HT1080 (cell line): ENCODE measurements at places on chromosomes 12 and 14. TPM values are rescaled to one million over a fixed set of nuclear protein-coding genes. Genes with fewer than 3 reads are reported as not detected.

GRCh38 chr12:30019366-30020140, 235.8 kb upstream of the TMTC1 start:
- no peak for DNase-seq

GRCh38 chr12:63151623-63152320, 771 bp upstream of the AVPR1A start:
- DNase-seq = peak; percentile 42

GRCh38 chr12:121217761-121218160, 7.8 kb downstream of the P2RX4 start:
- DNase-seq = no peak

DNA sequence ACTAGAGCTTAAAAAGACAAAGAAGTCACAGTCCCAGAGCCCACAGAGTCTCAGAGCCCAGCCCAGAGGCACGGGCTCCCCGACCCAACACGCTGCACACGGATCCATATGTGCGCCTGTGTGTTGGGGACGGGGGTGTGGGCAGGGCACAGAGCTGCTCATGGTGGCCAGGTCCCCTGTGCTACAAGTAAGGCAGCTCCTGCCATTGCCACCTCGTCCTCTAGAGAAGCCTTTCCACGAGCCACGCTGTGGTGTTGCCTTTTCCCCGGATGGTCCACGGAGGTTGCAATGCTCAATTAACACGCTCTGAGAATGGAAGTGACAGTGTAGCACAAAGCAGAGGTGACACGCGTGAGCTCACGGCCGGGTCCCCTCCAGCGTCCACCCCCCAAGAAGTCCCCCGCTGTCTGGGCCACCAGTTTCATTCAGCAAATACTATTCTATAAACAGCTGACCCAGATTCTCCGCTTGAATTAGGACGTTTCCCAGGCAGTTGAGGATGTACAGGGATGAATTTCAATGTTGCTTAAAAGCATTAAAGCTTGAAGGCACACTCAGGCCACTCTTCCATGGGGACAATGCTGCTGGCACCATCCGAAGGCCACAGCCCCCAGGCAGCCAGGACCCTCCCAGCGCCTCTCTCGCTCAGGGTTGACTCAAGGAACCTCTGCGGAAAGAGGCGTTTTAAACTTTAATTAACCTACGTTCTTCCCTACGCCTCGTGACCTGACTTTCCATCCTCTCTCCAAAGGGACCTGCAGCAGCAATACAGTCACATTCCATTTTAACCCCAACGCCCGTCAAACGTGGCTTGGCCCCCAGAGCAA, 22.7 kb upstream of the EIF5 start:
- DNase-seq = no peak

DNA sequence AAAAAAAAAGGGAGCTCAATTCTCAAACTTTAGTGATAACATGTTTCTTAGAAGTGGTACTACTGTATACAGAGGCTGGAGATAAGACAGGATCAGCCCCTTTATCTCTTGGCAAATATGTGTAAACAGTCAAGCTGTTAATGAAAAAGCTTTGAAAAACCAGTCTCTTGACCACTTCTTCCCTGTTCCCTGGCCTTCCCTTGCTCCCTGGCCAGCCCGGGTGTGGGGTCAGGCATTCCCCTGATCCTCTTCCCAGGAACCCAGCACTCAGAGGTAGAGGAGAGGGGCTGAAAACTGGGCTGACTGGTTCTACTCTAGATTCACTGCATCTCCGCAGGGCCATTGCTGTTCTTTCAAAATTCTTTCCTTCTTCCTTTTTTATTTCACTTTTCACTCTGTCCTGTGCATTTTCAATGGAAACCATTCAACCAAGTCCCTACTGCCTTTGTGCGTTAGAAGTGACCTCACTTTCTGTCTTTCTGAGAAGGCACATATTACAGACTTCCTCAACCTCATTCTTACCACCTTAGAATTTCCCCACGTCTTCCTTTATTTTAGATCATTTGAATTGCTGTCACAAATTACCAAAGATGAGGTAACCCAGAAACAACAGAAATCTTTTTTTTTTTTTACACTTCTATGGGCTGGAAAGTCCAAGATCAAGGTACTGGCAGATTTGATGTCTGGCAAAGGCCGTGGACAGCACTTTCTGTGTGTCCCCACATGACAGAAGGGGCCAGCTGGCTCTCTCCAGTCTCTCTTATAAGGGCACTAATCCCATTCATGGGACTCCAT, 5.7 kb downstream of the GNG2 start:
- no peak for DNase-seq

GRCh38 chr14:26088275-26088674, 509.6 kb downstream of the NOVA1 start:
- DNase-seq = no peak

DNA sequence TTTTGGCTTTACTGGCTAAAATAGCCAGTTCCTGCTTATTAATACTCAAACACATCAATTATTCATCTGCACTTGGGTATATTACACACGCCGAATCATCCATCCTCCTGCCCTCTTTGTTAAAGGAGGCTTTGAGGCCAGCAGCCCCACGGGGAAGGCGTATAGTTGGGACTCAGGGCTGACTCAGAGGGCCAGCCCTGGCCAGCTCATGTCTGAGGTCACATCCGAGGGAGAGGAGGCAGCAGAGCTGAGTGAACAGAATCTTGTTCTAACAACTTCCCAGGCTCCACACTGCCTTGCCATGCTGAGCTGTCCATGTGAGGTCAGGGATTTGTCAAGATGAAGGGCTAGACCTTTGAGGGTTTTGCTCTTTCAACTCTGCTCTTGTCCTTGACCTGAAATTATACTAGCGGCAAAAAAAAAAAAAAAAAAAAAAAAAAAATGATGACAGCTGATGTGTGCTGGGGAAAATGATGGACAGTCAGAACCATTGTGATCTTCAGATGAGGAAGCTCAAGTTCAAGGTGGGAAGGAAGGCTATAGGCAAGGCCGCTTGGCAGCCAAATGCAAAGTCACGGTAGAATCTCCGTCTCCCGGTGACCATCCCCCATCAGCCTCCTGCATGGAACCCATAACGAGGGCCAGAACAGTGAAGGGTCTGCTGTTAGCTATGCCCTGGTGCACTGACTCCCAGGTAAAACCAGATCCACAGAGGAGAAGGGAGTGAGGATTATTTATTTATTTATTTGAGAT, 12.5 kb upstream of the MARK3 start:
- DNase-seq = peak; percentile 98

FERMT2 gene
- 58.0 and 60.8 TPM in 2 replicates for total RNA-seq

ASIC1 gene
- 6.0 and 9.5 TPM in 2 replicates for total RNA-seq

KLRK1 gene
- not detected in 2 replicates for total RNA-seq
